ENCODE measurements at places on chromosomes 7 and 10.

DNA sequence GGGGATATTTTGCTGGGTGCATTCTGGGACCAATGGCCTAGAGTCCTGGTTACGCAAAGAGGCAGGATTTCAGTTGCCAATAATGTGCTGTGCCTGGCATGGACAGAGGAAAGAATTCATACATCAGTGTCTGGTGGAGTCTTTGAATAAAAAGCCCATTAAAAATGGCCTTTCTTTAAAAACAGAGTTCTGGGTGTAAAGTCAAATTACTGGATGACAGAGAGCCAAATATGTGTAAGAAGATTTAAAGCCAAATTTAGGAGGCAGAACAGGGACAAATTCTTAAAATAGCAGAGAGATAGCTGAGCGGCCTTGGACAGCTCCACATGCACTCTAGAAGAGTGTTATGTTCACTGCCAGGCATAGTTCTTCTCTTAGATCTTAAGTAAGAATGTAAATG, 60.8 kb upstream of the MEOX2 start:
- no peak for DNase-seq

DNA sequence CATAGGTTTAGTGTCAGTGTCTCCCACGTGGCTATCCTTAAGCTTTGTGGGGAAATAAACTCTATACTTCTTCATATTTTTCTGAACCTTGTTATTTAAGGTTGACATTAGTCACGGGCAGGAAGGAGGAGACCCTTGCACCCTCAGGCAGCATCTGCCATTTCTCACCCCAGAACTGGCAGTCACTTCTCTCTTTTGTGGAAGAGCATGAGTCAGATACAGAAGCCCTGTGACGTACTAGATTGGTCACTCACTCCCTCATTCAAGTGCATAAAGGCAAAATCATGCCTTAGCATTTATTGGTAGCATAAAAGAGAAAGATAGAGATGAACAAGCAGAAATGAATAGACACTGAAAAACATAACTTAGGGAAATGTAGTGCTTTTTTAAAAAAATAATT, 206.0 kb upstream of the MDFIC start:
- DNase-seq = no peak

GRCh38 chr7:27071622-27072390, 24.0 kb downstream of the HOXA1 start:
- no peak for DNase-seq

GRCh38 chr7:101936223-101936610, 118.8 kb downstream of the CUX1 start:
- no peak for DNase-seq

DNA sequence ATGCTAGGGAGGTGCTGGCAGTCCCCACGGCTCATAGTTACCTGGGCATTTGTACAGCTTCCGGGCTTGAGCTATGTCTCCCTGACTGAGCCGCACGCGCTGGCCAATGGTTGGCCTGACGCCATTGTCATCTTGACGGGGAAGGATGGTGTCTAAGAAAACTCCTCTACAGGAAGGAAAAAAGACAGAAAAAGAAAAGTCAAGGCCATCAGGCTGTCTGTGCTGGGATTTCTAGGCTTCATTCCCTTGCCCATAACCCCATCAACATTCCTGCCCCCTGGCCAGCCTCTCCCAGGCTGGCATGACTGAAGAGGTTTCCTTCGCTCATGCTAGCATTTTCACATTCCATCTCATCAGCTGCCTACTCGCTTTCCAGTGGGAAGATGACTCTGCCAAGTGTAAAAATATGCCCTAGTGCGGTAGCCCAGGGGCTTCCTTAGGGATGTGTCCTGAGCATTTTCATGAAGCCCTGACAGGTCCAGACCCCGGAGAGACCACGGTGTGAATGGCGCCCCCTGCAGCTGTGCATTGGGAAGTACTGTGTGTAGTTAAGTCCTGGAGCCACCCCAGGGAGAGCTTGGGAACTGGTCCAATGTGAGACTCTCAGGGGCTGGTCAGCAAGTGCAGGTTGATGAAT, 54.5 kb upstream of the OPALIN start:
- DNase-seq = no peak

DNA sequence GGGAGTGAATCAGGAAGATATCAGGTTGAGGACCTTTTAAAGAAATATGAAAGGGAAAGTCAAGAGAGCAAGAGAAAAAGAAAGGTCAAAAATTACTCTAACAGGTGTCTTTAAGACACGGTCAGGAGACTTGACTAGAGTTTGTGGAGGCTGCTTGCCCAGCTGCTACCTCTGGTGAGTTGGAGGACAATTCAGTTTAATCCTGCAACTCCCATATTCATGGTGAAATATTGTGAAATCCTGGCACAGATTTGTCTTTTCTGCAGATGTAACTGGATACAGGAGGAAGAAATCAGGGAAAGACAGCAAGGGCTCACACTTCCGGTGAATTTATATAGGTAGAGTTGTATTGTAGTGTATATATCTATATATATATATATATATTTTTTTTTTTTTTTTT, 93.5 kb downstream of the AKAP9 start:
- DNase-seq = no peak

- no peak for DNase-seq
Observed at GRCh38 chr10:23543691-23544380, 105.0 kb downstream of the OTUD1 start.

GRCh38 chr7:56222866-56223265, 106.6 kb upstream of the NUPR2 start:
- DNase-seq = no peak

DNA sequence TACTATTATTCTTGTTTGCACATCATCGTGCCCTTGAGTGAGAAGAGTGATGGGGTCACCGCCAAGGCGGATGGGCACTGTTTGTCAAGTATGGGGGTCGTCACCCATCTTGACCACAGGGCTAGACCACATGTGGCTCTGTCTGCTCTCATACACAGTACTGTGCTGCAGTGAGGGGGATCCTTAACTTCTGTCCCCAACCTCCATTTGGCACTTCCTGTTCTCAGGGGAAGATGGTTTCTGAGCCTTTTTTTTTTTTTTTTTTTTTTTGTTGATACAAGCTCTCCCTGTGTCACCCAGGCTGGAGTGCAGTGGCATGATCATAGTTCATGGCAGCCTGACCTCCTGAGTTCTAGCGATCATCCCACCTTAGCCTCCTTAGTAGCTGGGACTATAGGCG, 13.6 kb downstream of the WBP1L start:
- no peak for DNase-seq

- DNase-seq = no peak
Observed at GRCh38 chr7:123977081-123977480, 52.0 kb downstream of the SPAM1 start.

GRCh38 chr7:31882187-31882586, 188.0 kb downstream of the PDE1C start:
- no peak for DNase-seq

DNA sequence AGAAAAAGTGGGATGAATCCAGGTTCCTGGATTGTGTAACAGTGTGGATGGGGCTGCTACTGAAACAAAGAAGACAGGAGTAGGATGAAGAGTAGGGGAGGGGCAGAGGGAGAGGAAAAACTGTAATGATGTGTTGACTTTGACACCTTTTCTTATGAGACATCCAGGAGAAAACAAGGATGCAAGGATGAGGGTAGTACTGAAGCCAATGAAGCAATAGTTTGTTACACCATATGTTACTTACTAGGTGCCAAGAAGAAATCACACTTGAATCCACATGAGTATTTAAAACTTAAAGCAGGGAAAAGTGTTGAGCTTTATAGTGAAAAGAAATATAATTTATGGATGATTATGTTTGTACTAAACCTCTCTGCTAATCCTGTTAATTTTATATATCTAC, 420.6 kb downstream of the ARL4A start:
- no peak for DNase-seq

- DNase-seq = no peak
Observed at GRCh38 chr10:9449530-9449929, 1395.0 kb downstream of the GATA3 start.

DNA sequence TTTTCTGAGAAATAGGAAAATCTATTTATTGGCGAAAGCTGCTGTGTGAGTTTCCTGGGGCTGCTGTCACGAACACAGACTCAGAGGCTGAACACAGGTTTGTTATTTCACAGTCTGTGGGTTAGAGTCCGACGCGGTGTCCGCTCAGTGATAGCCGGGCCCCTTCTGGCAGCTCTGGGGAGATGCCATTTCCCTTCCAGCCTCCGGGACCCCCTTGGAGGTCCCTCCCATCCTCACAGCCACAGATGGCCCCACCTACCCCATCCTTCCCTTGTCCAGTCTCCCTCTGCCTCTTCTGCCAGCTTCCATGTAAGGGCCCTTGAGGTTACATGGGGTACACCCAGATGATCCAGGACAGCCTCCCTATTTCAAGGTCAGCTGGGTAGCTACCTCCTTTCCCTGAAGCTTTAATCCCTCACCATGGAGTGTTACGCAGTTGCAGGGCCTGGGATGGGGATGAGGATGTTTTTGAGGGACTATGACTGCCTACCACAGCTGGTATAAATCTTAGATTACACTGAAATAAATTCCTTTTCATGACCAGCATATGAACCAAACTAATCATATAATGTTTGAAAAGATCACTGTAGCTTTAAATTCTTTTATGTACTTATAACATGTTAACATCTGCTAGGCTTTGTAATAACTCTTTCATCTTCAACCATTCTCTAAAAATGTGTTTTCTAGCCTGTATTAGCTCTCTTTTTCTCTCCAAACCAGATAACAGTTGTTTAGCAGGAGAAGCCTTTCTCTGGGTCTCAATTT, 98.5 kb downstream of the WDR37 start:
- no peak for DNase-seq

- no peak for DNase-seq
Observed at GRCh38 chr10:62924344-62924748, 108.2 kb upstream of the EGR2 start.

- DNase-seq = no peak
Observed at GRCh38 chr10:119834188-119834587, 38.5 kb downstream of the MCMBP start.

GRCh38 chr7:51315393-51316261, 982 bp downstream of the COBL start:
- no peak for DNase-seq

DNA sequence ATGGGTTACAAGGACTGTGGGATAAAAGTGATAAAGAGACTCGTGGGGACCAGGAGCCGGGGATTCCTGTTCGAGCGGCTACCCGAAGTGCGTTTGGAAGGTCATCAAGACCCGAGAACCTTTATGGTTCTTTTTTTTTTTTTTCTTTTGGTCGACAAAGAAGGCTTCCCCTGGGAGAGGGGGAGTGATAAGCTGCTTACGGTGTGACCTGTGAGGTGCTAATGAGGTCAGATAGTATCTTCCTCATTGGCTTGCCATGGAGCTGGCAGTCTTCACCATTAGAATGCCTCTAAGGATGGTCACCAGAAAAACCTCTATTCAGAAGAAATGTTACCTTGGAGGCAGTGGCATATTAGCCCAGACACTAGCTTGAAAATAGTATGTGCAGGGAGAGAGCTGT, 92.3 kb upstream of the STEAP4 start:
- DNase-seq = no peak

DNA sequence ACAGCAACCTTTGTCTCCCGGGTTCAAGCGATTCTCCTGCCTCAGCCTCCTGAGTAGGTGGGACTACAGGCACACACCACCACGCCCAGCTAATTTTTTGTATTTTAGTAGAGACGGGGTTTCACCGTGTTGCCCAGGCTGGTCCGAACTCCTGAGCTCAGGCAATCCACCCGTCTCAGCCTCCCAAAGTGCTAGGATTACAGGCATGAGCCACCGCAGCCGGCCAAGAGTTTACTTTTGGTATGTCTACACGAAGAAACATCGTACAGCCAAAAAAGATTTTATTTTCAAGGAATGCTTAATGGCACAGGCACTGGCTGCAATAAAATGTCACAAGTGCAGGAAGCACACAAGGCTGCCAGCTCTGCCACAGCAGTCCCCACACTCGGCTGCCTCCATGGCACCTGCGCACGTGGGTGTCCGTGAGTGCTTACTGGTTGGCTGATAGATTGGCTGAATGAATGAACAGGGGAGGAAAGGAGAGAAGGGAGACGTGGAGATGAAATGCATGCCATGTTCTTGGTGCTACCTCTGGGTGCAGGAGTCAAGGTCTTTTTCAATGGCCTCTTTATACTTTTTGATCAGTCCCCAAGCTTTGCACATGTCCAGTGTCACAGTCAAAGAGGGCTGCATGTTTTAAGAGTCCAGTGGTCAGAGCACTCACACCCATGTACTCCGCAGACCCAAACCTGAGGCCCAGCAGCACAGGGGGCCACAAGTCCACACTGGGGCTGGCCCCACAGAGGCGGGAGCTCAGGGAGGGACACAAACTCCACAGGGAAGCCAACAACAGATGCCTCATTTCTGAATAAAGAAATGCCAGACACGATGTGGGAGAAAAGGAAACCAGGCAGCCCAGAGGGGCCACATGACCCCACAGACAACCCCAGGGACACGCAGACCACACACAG, 198.2 kb downstream of the MAD1L1 start:
- DNase-seq = no peak

GRCh38 chr7:157715071-157715937, 378.5 kb downstream of the DNAJB6 start:
- no peak for DNase-seq

DNA sequence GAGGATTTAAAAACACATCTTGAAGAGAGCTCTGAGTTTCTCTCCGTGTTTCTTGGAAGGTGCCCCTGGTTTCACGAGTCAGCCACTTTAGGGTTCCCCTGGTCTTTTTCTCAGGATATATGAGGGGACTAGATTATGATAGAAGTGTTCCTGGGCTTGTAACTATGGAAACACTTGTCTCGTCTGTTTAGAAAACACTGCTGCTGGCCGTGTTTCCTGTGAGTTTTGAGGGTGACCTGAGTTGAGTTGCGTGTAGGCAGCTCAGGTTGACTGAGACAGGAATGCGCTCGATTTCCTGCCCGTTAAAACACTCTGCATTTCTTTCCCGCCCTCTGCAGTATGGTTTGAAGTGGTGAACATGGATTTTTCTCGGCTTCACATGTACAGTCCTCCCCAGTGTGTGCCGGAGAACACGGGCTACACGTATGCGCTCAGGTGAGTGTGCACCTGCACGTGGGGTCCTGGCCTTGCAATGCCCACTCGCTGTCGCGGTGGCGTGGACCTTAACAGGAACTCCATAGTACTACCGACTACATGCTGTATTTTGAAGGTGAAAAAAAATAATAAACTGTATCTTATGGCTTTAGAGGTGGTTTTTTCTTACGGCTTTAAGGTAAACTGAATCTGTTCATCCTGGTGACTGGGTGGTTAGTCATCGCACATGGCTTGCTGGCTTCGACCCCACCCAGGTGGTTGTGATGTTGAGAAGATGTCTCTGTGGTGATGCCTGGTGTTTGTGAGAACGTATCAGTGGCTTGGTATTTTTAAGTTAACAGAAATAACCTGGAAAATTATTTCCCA, at the start of gene SUN1:
Gene SUN1, plus strand, starts transcription at position 310 of the 801 bp plus-strand sequence. Its CDS starts 49 bp downstream, at position 359.
- DNase-seq = peak; percentile 34

DNA sequence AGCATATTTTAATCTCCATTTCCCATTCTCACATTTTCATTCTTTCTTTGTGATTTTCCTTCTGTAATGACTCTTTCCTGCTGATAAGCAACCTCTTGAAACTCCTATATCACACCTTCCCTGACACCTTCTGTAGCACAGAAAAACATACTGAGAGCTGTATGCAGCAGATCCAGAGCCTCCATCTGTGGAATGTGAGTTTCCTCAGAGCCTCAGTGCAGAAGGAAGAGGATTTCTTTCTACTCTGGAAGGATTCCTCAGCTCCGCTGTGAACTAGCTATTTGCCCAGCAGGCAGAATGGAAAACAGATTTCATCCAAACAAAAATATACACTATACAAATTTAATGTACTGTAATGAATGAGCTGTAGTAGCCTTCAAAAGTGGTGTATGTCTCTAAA, 841.3 kb upstream of the ZWINT start:
- no peak for DNase-seq
